ENCODE measurements at places on chromosomes 2 and 18. TPM values are rescaled to one million over a fixed set of nuclear protein-coding genes. Genes with fewer than 3 reads are reported as not detected.

Gene TXNL1
- 70.5 TPM for total RNA-seq

Gene SAP130
- 8.6 TPM for total RNA-seq

Gene C2orf78
- not detected for total RNA-seq

Gene ABCB6
- total RNA-seq: 26.9 TPM

Gene COLEC11
- not detected for total RNA-seq

Gene DIPK1C
- not detected for total RNA-seq

Gene PDIA6
- 372 TPM for total RNA-seq

Gene RAD51AP2
- not detected for total RNA-seq

Gene UGT1A8
- not detected for total RNA-seq

Gene HOXD4
- total RNA-seq: 1.6 TPM

Gene RAMP1
- 6.8 TPM for total RNA-seq

Gene HRH4
- total RNA-seq: 0.11 TPM

Gene CAPN13
- total RNA-seq: not detected

Gene CTDP1
- 20.6 TPM for total RNA-seq

Gene OR6B2
- not detected for total RNA-seq

Gene CROCC2
- total RNA-seq: under 0.01 TPM

Gene UCN
- 1.4 TPM for total RNA-seq

Gene CPO
- 0.32 TPM for total RNA-seq

Measured in articular chondrocyte of knee joint (primary cell).